Left ventricle myocardium superior (tissue), 1 donor: ENCODE measurements at places on chromosomes 3 and 15. TPM values are rescaled to one million over a fixed set of nuclear protein-coding genes. Genes with fewer than 3 reads are reported as not detected.

AADACL2 gene
- not detected for total RNA-seq

FEZF2 gene
- not detected for total RNA-seq

STAC gene
- 0.69 TPM for total RNA-seq

CTXN2 gene
- not detected for total RNA-seq

GRCh38 chr3:141939759-141940158 lies 63.3 kb downstream of the ATP1B3 start:
- no peak for DNase-seq

GRCh38 chr3:43207628-43208085 lies 78.7 kb upstream of the SNRK start:
- no peak for DNase-seq
